ENCODE measurements at places on chromosomes 2 and 18.

DNA sequence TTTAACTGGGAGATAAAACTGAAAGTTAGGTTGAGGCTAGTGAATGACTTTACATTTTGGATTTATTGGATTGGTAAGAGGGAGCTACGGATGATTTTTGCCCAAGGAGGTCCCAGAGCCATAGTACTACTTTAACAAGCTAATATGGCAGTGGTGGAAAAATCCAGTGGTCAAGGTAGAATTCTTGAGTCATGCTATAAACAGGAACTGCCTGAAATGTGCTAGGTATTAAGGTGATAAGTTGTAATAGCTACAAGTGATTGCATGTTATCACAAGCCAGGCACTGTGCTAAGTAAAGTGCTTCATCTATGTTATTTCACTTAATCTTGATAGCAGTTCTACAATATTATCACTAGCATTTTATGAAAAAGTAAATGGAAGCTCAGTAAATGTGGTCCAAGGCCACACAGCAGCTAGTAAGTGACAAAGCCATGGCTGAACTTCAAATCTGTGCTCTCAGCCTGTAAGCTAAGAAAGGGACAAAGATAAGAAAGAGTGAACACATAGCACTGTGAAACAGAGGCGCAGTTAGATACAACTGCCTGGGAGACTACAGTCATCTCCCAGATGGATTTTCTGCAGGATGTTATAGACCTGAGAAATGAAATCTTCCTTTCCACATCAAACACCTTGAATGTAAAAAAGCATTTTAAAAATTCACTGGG is 469.6 kb downstream of the TGIF1 start:
- no peak for DNase-seq

GRCh38 chr2:47456851-47457250 is 53.9 kb downstream of the MSH2 start:
- DNase-seq, result no peak

- no peak for DNase-seq
Measured at GRCh38 chr2:46643493-46643892, 164.1 kb downstream of the TMEM247 start.

- no peak for DNase-seq
Measured at GRCh38 chr2:37552339-37552738, 119.1 kb downstream of the CDC42EP3 start.

DNA sequence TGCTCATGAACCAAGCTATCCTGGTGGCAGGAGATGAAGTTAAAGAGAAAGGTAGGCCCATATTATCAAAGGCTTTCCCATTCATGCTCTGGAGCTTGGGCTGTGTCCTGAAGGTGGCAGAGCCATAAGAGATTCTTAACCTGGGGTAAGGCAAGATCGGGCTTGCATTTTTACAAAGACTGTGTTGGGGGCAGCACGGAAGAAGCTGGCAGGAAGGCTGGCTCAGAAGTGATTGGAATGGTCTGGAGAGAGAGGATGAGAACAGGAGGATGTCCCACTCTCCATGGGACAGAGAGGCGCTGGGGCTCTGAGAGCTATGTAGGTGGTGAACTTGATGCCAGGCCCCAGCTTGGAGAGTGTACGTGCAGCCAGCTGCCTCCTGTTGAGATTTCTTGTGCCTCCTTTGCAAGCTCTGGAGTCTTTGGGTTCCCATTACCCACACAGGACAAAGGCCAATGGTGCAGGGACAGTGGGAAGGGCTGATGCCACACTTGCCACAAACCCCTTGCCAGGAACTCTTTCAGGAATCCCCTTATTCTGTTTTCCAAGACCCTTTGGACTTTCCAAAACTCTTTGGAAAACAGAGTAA is 40.6 kb upstream of the FZD5 start:
- DNase-seq, result no peak

- no peak for DNase-seq
Measured at GRCh38 chr2:25339791-25340180, 1.9 kb downstream of the DNMT3A start.

- DNase-seq, result no peak
Measured at GRCh38 chr2:109699646-109700045, 85.5 kb downstream of the SOWAHC start.

- no peak for DNase-seq
Measured at GRCh38 chr2:128312411-128312810, 6.3 kb downstream of the HS6ST1 start.

DNA sequence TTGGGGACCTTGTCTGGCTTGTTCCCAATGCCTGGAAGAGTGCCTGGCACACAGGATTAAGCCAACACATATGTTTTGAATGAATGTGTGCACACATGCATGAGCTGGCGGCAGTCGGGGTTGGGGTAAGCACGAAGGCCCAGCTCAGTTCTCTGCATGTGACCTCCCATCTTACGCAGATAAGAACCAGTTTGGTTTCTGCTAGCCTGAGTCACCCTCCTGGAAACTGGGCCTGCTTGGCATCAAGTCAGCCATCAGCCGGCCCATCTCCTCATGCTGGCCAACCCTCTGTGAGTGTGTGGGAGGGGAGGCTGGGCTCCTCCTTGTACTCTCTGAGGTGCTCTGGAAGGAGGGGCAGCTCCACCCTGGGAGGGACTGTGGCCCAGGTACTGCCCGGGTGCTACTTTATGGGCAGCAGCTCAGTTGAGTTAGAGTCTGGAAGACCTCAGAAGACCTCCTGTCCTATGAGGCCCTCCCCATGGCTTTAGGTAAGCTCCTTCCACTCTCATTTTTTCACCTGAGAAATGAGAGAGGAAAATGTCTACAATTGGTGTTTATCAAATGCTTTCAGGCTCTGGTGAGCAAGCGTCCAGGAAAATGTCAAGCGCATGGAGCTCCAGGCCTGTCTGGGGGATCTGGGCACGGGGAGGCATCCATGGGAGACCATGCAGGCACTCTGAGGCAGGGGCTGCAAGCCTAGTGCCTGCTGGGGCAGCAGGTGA is 9.7 kb upstream of the IL1RN start:
- DNase-seq, result no peak

GRCh38 chr18:23784832-23785245 is 95.6 kb downstream of the LAMA3 start:
- no peak for DNase-seq

DNA sequence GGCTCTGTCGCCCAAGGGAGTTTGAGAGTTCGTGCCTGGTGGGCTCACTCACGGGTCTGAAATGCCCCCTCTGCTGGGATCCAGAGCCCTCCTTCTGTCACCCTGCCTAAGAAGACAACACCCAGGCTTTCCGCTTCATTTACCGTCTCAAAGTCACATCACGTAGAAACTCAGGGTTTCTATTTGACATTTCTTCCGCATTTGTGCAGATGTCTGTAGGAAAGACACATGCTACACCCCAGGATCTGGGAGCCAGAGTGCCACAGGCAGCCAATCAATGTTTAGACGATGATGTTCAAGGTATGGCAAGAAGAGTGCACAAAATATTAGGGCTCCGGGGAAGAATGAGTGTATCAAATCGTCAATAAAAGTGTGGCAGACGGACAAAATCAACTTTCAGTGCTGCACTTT is 24.4 kb upstream of the ACKR3 start:
- DNase-seq, result no peak

DNA sequence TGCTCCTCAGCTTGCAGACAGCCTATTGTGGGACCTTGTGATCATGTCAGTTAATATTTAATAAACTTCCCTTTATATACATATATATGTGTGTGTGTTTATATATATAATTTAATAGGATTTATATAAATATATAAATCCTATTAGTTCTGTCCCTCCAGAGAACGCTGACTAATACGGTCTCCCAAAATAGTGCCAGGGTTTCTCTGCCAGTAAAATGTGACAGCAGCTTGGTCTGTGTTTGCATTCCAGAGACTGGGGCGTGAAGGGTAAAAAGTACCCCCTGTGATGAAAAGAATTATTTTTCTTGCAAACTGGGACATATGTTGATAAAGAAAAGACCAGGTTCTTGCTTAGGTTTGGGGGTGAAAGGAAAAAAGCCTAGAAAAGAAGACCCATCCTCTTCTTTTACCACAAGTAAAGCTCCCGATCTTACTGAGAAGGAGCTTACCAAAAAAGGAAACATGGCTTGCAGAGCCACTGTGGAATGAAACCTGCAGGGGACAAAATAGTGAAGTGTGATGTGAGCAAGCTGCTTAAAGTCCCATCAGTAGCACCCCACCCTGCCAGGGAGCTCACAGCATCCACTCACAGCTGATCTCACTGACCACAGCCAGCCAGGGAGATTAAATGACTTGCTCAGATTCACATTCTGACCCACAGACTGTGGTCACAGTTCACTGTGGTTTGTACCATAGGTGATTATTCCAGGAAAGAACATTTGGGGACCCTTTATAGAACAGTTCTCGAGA is 110.9 kb upstream of the RMP24 start:
- DNase-seq, result no peak

DNA sequence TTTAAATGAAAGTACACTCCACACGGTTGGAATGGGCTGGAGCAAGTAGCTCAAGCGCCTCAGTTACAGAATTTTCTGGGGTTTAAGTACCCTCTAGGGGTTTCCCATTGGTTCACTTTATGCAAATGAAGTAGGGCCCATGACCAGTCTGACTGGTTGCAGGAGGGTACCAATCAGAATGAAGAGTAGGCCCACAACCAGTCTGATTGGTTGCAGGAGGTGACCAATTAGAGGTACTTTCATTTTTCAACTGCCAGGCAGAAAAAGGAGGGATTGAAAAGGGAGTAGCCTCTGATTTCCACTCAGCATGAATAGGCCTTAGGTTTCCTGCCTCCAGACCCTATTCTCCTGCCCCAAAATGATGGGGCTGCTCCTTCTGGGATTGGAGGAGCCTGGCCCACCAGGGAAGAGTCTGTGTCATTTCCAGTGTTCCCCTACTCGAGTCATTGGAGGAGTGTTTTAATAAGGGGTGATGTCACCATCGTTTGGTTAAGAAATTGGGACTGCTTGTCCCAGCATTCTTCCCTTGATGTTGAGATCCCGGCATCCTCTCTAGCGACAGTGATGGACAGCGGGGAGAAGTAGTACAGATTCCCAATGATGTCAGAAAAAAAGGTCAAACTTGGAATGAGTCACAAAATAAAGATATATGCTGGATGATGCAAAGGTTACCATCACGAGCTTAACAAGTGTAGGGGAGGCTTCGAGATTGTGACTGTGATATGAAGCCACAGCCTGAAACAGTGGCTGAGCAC is 210.4 kb downstream of the SH3BP4 start:
- DNase-seq, result no peak

- no peak for DNase-seq
Measured at GRCh38 chr2:113357071-113357470, 78.3 kb upstream of the PAX8 start.

GRCh38 chr2:46318579-46319460 is 21.6 kb downstream of the EPAS1 start:
- DNase-seq, result no peak

- DNase-seq, result no peak
Measured at GRCh38 chr2:170822290-170823087, 5.8 kb downstream of the GAD1 start.

- no peak for DNase-seq
Measured at GRCh38 chr2:215503381-215503780, 67.5 kb upstream of the FN1 start.

DNA sequence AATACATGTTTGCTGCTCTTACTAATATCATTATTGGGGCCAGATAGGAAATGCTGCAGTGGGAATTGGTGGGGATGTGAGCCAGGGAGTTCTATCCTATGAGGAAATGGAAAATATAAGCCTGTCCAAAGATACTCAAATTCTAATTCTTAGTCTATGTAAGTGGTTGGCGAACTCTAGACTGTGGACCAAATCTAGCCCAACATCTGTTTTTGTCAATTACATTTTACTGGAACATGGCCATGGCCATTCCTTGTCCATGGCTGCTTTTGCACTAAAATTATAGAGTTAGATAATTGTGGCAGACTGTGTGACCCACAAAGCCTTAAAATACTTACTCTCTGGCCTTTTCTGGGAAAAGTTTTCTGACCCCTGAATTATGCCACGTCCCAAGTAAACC is 113.3 kb downstream of the MGAT5 start:
- no peak for DNase-seq

DNA sequence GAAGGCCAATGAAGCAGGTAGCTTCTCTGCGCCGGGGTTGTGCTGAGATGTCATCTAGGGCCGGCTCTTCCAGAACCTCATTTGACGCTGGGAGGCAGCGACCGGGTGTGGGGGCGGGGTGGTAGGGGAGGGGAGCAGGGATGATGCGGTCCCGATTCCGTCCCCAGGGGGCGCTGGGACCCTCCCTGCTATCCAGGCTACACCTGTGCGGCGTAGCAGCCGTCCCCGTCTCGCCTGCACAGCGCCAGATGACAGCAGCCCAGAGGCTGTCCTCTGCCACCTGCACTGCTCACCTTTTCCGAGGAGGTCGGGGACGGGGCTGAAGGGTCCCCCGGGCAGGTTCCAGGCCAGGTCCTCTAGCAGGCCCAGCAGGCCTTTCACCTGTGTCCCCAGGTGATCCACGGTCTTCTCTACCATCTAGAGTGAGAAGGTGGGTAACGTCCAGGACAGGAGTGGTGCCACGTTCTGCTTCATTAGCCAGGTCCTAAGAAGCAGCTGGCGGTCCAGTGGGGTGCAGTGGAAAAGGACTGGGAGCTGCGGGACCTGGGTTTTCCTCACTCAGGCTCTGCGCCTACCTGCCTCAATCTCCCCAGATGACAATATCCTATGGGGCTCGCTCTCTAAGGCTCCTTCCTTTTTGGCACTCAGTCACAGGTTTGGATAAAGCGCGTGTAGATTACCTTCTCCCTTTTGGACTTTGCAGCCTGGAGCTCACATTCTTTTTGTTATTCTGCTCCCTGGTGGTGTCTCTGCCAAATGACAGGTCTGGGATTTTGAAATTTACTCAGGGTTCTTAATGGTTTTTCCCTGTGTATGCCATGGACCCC is 56.0 kb upstream of the RAB6C start:
- DNase-seq, result no peak

- DNase-seq, result no peak
Measured at GRCh38 chr18:8489761-8490160, 119.5 kb upstream of the RAB12 start.

GRCh38 chr2:182372661-182373060 is 54.2 kb downstream of the PDE1A start:
- no peak for DNase-seq

- no peak for DNase-seq
Measured at GRCh38 chr2:190853531-190854383, 26.9 kb upstream of the GLS start.

DNA sequence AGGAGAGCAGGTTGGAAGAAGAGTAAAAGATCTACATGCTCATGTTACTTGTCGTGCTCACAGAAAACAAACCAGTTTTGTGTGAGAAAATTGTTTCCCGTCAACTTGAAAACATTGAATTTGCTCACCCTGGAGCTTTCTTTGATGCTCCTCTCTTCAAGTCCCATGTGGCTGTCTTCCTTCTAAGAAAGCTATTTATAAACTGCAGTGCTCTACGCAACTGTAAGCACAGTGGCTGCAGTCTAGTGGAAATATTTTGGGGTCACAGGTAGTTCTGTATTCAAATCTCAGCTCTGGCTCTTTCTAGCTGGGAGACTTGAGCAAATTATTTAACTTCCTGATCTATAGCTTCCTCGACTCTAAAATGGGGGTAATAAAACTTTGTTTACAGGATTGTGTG is 211.8 kb downstream of the PLCL1 start:
- no peak for DNase-seq

DNA sequence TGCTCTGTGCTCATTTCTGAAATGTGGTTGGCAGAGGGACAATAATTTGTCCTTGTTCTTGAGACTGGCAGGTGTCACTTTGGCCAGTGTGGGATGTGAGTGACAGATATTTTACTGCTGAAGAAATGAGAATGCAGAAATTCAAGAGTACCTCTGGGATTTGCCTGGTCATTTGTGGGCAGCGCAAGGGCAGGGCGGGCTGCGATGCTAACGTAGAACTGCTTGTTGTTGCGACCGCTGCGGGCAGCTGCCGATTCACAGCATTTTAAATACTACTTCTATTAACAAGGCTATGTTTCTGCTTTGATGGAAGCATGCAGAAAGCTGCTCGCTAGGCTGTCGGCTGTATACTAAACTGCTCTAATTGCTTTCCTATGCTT is 268.6 kb downstream of the FIGN start:
- no peak for DNase-seq

- DNase-seq, result peak; percentile 77
Measured at GRCh38 chr2:64144057-64145013, at the start of gene PELI1. Gene PELI1 (minus strand): TSS chr2:64144420. CDS start chr2:64108310, 36,110 bp downstream.
